NB4 (cell line): ENCODE measurements at places on chromosomes 16 and 17.

DNA sequence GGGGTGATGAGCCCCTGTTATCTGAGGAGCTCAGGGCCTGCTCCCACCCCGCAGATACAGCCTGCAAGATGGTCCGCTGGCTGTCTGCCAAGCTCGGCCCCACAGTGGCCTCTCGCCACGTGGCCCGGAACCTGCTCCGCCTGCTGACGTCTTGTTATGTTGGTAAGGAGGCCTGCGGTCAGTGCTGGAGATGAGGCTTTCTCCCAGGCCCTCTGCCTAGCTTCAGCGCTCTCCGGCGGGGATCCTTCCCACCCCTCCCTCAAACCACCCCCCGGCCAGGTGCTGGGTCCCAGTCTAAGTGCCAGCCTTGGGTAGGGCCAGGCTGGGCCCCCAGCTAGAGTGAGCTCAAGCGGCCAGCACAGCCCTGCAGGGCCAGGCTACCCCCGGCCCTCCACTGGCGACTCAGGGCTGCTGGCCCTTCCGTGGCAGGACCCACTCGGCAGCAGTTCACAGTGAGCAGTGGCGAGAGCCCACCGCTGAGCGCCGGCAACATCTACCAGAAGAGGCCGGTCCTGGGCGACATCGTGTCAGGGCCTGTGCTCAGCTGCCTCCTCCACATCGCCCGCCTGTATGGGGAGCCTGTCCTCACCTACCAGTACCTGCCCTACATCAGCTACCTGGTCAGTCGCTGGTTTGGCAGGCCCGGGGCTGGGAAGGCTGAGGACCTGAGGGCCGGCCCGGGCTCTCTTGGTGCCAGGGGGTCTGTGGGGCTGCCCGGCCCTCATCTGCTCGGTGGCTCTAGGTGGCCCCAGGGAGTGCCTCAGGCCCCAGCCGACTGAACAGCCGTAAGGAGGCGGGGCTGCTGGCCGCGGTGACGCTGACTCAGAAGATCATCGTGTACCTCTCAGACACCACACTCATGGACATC is 6.1 kb downstream of the WDR81 start:
- DNase-seq, result no peak

DNA sequence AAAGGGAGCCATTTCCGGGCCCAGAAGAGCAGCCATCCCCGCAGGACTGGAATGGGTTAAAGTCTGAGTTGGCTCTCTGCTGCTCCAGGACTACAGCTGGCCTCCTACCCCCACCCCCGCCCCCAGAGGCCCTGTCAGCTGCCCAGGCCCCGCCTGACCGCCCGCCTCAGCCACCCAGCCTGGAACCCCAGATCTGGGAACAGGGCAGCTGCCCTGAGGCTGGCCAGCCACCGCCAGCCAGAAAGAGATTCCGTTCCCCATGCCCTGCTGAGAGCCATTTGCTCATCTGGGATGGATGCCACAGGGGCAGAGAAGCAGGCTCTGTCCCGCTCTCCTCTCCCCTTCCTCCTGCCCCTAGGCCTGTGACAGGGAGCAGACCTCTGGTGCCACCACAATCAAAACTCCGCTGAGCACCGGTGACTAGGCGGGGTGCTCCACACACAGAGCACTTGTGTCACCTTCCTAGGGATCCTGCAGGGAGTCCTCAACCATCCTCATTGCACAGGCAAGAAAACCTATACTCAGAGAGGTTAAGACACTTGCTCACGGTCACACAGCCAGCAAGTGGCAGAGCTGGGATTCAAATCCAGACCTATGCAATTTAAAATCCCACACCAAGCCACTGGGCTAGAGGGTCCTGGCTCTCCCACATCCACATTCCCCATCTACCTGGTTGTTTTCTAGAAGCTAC is 44.1 kb downstream of the ZNF423 start:
- no peak for DNase-seq

DNA sequence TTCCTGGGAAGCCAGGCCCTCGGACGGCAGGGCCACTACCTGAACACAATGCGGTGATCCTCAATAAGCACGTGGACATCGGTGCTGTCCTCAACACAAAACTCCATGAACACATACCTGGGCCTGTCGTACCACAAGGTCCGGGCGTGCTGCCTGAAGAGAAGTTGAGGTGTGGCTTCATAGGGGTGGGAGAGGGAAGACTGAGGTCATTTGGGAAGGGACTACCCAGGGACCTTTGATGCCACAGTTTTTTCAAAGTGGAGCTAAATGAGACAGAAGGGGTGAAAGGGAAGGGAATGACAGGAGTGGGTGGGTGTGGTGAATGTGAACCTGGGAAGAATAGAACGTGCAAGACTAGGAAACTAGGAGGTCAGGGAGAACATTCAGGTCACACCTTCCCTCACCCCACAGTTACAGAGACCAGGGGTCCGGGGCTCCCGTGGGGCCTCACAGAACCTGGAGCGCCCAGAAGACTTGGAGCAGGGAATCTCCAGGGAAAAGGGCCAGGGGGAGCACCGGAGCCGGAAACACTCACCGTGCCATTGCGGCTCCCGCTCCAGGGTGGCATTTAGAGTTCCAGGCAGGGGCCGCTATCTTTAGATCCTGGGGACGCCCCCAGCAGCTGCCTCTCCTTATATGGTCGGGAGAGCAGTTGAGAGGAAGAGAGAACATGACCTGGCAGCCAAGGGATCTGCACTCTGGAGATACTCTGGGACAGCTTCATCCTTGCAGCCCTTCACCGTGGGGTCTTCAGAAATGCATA is at the start of gene PTGES3L:
TSS of gene PTGES3L (minus strand) at position 570 of the 763 bp plus-strand sequence. CDS start at position 543, 27 bp downstream.
- DNase-seq, result peak; percentile 60

- no peak for DNase-seq
Measured at GRCh38 chr16:15701975-15702970, 52.2 kb downstream of the NDE1 start.

DNA sequence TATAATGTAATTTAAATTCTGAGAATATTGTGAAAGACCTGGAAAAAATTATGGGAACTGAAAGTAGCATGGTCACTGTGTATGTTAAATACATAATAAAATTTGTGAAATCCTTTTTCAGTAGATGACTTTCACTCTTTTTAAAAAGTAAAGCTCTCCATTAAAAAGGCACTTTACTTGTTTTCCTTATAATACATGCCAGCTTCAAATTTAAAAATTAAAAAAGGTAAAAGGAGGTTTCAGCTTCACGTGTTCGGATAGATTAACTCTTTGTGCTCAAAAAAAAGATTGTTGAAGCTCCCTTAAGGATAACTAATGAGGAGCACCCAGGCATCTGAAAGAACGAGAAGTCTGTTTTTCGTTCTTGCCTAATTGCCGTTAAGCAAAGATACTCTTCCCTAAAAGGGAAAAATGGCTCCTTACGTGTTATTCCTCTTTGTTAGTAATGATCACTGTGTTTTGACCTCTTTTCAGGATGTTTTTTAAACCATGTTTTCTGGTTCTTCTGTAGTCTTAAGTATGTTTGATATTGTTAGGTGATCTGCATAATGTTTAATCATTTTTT is 87.8 kb downstream of the TUBD1 start:
- peak; percentile 82 for DNase-seq

DNA sequence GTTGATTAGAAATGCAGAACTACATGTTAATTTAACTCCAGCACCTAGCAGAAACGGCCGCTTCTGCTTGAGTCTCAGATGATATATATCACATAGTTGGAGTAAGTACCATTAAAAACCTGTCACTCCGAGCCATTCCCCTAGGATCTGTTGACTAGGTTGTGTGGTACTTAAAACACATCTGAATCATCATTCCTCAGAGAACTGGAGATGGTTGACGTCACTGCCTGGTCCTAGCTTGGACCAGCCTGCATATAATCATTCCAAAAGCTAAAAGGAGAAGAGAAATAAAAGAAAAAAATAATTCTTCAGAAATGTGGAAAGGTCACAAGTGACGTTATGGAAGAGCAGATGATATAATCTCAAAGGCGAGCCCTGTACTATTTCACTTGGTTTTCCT is 31.3 kb upstream of the RASL10B start:
- no peak for DNase-seq

DNA sequence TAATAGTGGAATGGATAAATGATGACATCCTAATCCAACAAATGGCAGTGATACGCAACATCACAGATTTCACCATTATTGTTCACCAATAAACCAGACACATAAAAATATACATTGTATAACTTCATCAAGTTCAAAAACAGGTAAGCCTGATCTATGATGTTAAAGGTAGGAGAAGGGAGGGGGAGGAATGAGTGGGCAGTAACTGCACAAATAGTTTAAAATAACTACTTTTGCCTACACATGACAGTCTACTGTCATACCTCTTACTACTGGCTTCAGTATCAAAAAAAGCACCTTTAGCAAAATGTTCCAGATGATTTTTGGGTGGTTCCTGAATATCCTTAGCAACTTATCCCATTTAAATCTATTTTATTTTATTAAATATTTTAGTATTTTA is 28.8 kb downstream of the CHCT1 start:
- DNase-seq, result no peak

DNA sequence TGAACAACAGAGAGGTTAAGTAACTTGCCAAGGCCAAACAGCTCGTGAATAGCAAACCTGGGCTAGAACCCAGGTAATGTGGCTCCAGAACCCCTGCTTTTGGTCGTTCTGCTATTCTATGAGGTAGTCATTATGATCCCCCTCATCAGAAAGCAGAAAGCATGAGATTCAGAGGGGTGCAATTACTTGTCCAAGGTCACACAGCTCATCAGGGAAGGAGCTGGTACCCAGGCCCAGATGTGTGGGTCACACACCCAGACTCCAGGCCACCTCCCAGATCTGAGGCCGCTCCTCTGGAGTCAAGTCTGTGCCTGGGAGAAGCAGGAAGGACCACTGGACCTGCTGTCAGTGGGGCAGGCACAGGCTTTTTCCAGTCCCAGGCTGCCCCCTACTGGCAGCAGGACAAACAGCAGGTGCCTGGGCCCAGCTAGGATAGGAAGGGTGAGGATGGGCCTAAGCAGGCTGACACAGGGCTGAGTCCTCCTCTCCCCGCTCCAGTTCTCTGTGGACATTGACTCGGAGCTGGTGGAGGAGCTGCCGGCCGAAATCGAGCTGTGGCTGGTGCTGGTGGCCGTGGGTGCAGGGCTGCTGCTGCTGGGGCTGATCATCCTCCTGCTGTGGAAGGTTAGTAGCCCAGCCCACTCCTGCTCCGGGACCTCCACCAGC is 7.8 kb upstream of the PDK2 start:
- DNase-seq, result peak; percentile 77

GRCh38 chr16:3919413-3919812 is 38.9 kb upstream of the CREBBP start:
- no peak for DNase-seq

DNA sequence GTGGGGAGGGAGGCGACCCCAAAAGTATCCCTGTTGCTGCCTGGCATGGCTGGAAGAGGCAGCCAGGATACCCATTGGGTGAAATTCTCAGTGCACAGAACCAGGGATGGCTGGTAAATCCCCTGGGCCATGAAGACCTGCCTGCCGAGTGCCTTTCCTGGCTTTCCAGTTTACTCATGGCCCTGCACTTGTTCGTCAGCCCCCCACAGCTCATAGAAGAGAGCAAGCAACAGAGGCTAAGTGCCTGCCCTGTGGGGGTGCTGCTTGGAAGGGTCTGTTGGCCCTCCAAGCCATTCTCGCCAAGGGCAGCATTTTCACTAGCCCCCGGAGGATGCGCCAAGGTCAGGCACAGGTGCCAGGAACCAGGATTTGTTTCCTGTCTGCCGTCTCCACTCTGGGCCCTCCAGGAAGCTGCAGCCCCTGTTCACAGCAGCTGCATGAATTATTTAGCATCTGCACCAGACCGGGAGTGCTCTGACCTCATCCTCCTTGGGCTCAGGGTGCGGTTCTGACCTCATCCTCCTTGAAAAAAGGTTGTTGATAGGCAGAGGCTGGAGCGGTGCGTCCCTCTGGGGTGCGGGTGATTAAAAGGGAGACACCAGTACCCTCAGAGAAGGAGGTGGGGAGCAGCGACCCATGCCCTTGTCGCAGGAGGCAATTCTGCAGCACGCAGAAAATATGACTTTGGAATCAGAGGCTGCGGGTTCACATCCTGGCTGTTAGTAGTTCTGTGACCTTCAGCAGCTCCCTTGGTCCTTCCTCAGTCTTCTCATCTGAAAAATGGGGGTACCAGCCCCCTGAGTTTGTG is 14.2 kb upstream of the CD300A start:
- peak; percentile 38 for DNase-seq

DNA sequence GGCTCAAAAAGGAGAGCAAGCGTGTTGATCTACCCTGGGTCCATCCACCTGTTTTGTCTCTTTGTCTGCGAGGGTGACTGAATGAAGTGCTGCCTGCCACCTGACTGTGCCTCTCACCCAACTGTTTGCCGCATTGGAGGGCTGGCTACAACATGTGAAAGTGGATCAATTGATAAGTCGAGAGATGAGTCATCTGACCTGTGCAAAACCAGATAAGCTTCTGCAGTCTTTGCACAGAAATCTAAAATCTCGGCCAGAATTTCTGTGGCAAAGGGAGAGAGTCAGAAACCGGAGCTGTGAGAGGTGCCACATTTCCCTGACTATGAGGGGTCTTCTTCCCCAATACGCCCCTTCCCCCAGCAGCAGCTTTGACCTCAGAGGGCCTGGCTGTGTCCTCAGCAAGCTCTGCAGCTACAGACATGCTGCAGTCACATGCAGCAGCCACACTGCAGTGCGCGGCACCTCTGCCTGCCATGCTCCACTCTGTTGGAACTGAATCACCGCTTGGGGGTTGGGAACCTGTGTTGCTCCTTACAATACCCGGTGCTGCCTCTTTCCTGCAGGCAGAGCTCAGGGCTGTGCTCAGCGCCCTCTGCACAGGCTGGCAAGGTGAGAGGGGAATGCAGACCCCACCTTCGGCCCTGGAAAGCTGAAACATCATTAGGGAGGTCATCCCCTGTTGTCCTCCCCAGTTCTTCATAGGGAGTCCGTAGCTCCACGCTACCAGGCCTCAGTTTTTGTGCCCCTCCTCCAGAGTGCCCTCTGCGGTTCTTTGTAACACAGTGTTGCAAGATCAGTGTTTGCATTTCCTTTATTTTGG is 16.2 kb upstream of the HAS3 start:
- DNase-seq, result no peak

DNA sequence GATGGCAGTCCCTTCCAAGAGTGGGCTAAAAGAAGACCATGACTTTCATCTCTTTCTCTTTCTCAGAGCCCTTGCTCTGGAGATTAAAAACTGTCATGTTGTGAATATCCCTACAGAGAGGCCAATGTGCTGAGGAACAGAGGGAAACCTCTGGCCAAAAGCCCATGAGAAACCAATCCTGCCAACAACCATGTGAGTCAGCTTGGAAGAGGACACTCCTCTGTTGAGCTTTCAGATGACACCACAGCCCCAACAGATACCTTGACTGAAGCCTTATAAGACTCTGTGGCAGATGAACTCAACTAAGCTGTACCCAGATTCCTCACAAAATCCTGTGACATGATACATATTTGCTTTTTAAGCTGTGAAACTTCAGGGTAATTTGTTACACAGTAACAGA is 19.6 kb downstream of the CPPED1 start:
- no peak for DNase-seq

GRCh38 chr17:82674656-82675475 is 23.6 kb downstream of the RAB40B start:
- DNase-seq, result no peak
